ENCODE measurements at places on chromosomes 4 and X. TPM values are rescaled to one million over a fixed set of nuclear protein-coding genes. Genes with fewer than 3 reads are reported as not detected.

The PDE5A gene
- total RNA-seq = 32.4 TPM

The ANXA10 gene
- total RNA-seq = not detected

- no peak for DNase-seq
Measured at GRCh38 chrX:104679175-104679574, 113.2 kb downstream of the IL1RAPL2 start.

- DNase-seq = no peak
Measured at GRCh38 chrX:10178866-10179463, 22.2 kb downstream of the CLCN4 start.

DNA sequence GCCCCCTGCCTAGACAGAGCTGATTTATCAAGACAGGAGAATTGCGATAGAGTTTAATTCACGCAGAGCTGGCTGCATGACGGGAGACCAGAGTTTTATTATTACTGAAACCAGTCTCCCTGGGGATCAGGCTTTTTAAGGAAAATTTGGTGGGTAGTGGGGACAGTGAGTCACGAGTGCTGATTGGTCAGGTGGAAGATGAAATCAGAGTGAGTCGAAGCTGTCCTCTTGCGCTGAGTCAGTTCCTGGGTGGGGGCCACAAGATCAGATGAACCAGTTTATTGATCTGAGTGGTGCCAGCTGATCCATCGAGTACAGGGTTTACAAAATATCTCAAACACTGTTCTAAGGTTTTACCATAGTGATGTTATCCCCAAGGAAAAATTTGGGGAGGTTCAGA is 36.6 kb downstream of the MYOZ2 start:
- DNase-seq = no peak

DNA sequence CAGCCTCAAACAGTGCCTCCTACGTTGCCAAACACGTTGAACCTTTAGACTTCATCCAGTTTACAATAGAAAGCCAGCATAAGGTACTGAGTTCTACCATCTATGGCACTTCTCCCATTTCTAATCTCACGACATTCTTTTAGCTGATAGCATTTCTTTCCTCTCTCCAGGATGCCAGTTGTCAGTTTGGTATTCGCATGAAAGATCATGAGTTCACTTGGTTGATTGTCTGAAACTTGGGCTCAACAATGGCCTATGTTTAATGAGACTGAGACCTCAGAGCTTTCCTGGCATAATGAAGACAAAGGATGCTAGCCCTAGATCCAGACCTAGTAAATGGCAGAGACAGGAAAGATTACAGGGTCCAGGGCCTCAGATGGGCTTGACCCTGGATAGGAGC is 69.2 kb upstream of the SPRY1 start:
- DNase-seq = peak; percentile 7

DNA sequence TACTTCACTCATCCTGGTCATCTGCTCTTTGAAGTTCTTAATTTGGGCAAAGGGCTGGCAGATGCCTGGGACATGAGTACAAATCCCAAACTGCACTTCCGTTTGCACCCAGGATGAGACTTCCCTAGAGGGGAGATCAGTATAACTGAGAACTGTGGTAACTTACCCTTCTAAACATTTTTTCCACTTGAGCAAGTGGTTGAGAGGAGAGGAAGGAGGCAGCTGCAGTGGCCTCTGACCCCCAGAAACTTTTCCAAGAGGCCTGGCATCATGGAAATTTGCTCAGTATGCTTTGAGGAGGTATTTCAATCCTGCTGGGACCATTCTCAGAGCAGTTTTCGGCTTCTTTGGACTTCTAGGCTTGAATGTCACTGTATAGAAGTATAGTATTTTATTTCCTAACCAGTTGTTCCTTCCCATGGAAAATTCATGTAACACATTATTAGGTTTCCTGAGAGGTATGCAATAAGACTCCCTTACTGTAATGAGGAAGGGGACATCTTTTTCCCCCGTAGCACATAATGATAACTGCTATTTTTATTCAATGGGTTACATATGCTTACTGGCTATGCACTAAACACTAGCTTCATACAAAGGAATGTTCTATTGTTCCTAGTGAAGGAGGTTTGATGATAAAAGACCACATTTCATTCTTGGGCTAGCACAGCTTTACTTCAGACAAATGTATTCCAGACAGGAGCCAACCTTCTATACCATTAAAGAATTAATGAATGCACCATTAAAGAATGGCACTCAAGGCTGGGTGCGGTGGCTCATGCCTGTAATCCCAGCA is 129.3 kb downstream of the SHROOM3 start:
- DNase-seq = no peak

DNA sequence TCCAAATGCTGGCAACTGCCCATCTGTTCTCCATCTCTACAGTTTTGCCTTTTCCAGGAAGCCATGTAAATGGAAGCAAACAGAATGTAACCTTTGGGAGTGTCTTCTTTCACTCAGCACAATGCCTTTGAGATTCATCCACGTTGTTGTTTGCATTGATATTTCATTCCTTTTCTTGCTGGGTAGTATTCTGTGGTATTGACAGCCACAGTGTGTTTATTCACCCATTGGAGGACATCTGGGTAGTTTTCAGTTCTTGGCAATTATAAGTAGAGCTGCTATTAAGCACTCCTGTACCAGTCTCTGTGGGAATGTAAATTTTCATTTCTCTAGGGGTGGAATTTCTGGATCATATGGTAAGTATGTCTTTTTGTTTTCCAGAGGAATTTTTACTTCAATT is 194.3 kb upstream of the RPS6KA3 start:
- no peak for DNase-seq

GRCh38 chr4:185914583-185915199 is 102.7 kb upstream of the SORBS2 start:
- no peak for DNase-seq

GRCh38 chr4:22063613-22064012 is 115.0 kb upstream of the KCNIP4 start:
- DNase-seq = no peak

DNA sequence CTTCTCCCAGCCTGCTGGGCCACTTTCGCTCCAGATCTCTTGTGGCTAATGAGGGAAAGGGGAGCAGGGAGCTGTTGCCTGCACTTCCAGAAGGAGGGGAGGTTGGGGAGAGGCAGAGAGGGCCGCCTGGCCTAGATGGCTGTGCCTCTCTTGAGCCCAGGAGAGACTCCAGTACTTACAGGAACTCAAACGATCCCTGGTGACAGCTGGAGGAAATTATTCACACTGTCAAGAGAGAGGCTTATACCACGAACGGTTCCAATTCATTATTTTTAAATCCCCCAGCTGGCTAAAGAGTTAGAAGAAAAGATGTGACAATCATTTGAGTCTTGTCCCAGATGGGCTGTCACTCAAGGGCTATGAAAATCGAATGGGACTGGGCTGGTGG is 96.1 kb downstream of the PHKA2 start:
- no peak for DNase-seq
